HEK293T (cell line): ENCODE measurements at places on chromosomes 4 and X.

GRCh38 chr4:15665753-15666365 is 10.7 kb upstream of the FBXL5 start:
- no peak for DNase-seq

DNA sequence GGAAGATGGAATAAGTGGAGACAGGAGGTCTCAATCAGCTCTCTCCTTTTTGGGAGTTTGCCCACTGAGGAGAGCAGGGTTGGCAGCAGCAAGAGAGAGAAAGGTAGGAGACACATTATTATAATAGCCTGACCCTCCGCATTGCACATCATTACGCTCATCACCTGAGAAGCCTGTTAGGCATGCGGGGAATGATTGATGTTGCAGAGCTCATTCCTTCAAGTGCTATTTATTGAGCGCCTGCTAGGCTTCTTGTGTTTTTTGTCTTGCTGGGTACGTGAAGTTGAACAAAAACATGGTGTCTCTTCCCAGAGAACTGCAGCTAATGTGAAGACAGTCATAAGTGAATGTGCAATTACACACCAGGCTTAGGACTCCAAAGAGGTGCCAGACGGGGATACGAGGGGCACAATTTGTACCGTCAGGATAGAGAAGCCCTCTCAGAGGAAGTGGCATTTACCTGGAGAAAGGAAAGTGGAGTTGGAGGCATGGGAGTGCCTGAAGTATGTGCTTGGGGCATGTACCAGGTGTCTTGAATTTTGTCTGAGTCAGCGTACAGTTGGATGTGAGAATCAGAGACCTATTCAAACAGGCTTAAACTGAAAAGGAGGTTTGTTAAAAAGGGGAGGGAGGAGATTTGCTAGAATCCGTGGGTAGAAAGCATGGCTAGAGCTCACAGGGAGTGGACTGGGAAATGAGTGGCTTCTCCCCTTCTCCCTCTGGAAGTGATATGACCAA is 90.2 kb upstream of the SOD3 start:
- DNase-seq: no peak

GRCh38 chr4:83011689-83012199 is 1.1 kb upstream of the LIN54 start:
- no peak for DNase-seq

GRCh38 chr4:142278663-142279062 is 567.4 kb downstream of the INPP4B start:
- DNase-seq: no peak

DNA sequence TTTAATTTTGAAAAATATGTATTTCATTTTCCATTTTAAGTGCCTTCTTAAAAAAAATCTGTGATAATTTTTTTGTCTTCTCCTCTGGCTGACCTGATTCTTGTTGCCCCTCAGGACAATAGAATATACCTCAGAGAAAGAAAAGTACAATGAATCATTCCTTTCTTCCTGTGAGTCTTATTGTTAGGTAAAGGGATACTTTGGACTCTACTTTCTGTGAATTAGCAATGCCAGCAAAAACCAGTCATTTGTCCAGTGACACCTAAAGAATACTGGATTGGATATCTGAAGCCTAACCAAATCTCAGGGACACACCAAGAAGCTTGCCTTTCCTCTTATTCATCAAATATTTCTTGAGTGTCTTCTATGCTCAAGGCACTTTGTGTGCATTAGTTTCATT is 102.1 kb downstream of the AREG start:
- DNase-seq: no peak

- DNase-seq: no peak
These were observed 796.6 kb upstream of the POU3F4 start for GRCh38 chrX:82711457-82711856.

- DNase-seq: no peak
These were observed 89.1 kb downstream of the AASDH start for GRCh38 chr4:56298236-56298635.

DNA sequence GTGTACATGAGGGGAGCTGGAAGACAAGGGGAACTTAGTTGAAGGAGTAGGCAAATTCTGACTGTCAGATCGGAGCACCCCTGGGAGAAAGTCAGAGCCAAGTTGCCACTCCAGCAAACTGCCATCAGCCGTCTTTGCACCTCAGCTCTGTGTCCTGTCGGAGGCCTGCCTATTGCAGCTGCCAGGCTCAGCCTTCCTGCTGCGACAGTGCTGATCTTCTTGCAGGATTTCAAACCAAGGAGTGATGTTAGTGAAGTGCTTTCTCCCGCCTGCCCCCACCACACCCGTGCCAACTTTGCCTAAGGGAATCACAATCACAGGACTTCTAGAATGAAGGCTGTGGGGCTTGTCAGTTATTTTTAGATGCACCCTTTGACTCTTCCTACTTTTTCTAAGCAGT is 185.3 kb downstream of the KIT start:
- DNase-seq: no peak
